PC-9 (cell line): ENCODE measurements at places on chromosomes 11 and 22.

GRCh38 chr11:8775332-8775731, 92.7 kb downstream of the RPL27A start:
- H3K27me3 ChIP-seq = no peaks in the 10 kb centered on the region
- H3K4me1 ChIP-seq = no peaks in the 10 kb centered on the region
- no peak overlapping the region for H3K27ac ChIP-seq
- no peak for DNase-seq
- no peak overlapping the region for H3K4me3 ChIP-seq

DNA sequence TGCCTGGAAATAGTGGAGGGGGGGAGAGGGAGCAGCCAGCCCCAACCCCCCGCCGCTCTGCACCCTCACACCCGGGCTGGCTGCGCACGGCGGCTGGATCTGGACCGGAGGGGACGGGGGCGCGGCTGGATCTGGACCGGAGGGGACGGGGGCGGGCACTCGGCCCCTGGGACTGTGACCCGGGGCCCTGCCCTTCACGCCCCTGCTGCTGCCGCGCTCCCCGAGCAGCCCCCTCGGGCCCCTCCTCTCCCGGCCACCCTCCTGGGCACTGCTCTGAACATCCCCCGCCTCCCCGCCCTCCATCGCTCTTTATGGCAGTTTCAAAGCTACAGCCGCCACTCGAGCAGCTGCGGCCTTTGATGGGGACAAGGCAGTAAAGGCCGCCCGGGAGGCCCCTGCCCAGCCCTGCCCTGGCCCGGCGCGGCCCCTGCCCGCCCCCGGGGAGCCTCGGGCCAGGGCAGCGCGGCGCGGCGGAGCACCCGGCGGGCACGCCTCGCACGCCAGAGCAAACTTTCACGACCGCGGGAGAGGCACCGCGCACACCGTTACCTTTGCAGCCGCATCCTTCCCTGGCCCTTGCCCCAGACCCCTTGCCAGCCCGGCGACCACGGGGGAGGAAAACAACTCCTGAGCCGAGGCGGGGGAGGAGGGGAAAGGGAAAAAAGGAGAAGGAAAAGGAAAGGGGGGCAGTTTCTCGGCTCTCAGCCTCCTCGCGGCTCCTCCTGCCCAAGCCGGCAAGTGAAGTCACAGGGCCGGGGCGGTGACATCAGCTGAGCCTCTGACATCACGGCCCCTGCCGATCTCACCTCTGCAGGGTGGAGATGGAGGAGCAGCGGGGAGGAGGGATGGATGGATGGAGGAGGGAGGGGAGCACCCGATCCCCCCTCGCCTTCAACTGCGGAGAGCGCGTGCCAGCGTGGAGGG, 13.1 kb upstream of the TCF20 start:
- H3K4me1 ChIP-seq = no peaks in the 10 kb centered on the region
- no peaks in the 10 kb centered on the region for H3K36me3 ChIP-seq
- no peak for DNase-seq
- H3K27ac ChIP-seq = no peak overlapping the region
- H3K27me3 ChIP-seq = no peaks in the 10 kb centered on the region

DNA sequence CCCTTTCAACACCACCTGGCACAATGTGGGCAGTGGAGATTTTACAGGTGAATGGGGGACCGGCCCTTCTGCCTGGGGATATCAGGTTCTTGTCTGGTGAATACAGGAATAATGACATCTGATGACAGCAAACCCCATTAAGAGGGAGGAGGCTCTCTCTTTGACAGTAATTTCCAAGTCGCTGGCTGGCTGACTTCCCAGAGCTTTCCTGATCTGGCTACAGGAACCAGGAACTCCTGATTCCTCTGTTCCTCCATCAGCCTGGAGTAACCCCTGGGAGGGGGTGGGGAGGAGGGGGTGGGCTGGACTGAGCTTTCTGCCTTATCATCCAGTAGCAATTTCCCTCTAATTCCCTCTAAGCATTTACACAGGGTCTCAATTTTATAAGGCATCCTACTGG, 3.7 kb upstream of the MIEF1 start:
- H3K4me1 ChIP-seq = peaks cover 19% of the 10 kb centered on the region
- H3K4me3 ChIP-seq = no peak overlapping the region
- no peaks in the 10 kb centered on the region for H3K36me3 ChIP-seq

DNA sequence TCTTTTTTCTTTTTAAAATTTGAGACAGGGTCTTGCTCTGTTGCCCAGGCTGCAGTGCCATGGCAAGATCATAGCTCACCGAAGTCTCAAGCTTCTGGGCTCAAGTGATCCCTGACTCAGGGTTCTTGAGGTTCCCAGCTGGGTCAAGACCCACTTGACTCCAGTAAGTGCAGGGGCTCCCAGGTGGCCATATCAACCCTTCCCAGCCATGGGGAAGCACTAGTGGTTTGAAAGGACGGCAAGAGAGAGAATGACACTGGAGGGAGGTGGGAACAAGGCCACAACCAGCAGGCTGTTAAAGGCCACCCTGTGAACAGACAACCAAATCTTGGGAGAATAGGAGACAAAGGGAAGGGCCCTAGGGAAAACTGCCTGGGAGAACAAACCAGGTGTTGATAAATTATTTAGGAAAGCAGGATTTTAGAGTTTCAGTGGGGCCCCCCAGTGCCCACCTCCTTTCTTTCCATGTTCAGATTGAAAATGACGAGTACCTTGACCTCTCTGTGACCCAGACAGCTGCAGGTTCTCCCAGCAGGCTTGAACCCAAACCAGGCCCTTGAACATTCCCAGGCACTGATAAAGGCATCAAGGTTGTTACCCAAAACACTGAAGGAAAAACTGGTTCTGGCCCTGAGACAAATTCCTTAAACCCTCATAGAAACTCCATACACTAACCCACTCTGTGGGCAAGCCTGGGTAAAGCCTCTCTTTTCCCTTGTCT, 28.8 kb downstream of the KLHL22 start:
- no peak overlapping the region for H3K27ac ChIP-seq
- no peak for DNase-seq
- H3K4me3 ChIP-seq = no peak overlapping the region
